ENCODE measurements at places on chromosomes 7 and 10.

- DNase-seq, result no peak
These were observed 44.5 kb downstream of the FAM53B start for GRCh38 chr10:124699471-124700292.

GRCh38 chr10:122122493-122122892 lies 133.5 kb downstream of the TACC2 start:
- DNase-seq, result no peak

GRCh38 chr10:122362031-122362592 lies 12.4 kb upstream of the PLEKHA1 start:
- DNase-seq, result no peak

DNA sequence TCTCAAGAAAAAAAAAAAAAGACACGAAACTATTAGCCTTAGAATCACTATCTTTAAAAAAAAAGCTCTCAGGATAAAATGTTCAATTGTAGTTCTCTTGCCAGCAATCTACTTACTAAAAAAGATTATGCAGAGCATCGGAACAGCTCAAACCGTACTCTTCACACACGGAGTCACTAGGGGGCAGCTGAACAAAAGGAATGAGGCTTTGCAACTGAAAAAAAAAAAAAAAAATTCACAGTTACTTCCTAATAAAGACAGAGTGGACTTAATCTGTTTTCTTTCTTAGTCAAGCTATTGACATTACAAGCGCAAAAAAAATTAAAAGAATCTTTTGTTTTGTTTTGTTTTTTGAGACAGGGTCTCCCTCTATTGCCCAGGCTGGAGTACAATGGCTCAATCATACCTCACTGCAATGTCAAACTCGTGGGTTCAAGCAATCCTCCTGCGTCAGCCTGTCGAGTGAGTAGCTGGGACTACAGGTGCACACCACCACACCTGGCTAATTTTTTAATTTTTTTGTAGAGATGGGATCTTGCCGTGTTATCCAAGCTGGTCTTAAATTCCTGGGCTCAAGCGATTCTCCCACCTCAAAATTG lies 11.5 kb downstream of the PMS2 start:
- DNase-seq, result peak; percentile 19

- DNase-seq, result no peak
These were observed 18.6 kb upstream of the DNAJB6 start for GRCh38 chr7:157318015-157318706.

- DNase-seq, result no peak
These were observed 269.5 kb downstream of the TSPAN12 start for GRCh38 chr7:120588416-120588815.

DNA sequence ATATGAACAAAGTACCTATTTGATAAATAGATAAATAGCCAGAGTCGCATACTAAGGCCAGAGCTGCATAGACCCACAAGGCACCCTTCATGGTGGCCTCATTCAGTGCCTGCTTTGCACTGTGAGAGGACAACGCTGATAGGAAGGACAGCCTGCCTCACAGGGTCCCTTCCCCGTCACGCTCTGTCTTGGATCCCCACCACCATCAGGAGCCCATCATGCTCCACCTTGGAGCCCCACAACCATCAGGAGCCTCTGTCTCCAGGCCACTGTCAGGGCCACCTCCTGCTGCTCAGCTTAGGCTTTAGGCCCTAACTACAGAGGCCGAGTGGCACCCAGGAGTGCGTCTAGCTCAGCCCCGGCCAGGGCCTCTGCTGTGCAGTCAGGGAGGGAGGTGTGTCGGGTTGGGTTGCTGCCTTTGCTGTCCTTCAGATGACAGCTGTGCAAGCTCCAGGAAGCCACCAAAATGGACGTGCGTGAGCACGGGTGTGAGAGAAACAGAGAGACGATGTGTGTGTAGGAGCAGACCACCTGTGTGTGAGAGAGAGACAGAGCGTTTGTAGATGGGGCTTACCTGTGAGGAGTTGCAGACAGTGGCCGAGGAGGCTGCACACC lies 516.9 kb downstream of the GLRX3 start:
- DNase-seq, result no peak
